Activated CD4-positive, alpha-beta T cell treated with anti-CD3 and anti-CD28 coated beads for 36 hours (primary cell): ENCODE measurements at places on chromosomes 7 and 10. TPM values are rescaled to one million over a fixed set of nuclear protein-coding genes. Genes with fewer than 3 reads are reported as not detected.
A peak's percentile ranks its signal among the peaks of the same experiment; 100 is the strongest.

EFCAB10 gene
- total RNA-seq: not detected

AGAP3 gene
- total RNA-seq: 29.4 TPM

CAV1 gene
- total RNA-seq: 0.25 TPM

SLC16A9 gene
- 1.0 TPM for total RNA-seq

EN2 gene
- total RNA-seq: not detected

THNSL1 gene
- total RNA-seq: 9.5 TPM

SLC18A3 gene
- not detected for total RNA-seq

ZNF33B gene
- 7.4 TPM for total RNA-seq

PROSER2 gene
- 0.78 TPM for total RNA-seq

ITPRID1 gene
- total RNA-seq: not detected

IGFBP3 gene
- total RNA-seq: 0.23 TPM

DNA sequence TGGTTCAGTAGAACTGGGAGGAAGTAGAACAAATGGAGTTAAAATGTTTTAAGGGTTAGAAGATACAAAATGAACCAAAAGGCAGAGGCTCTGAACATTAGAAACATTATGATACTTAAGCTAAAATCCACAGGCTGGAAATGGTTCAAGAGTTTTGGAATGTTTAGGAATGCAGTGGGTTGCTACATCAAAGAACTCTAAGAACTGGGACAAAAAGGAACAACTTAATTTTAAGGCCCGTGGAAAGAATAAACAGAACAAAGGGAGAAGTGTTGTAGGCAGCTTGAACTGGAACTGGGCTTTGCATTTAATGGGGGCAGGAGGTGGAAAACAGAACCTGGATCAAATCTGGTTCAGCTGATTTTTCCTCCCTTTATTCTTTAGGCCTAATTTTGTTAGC is 3.5 kb upstream of the C7orf25 start:
- peaks cover 44% of the 10 kb centered on the region for H3K4me1 ChIP-seq
- H3K27ac ChIP-seq: peak overlapping the region; percentile 58
- no peak for DNase-seq

DNA sequence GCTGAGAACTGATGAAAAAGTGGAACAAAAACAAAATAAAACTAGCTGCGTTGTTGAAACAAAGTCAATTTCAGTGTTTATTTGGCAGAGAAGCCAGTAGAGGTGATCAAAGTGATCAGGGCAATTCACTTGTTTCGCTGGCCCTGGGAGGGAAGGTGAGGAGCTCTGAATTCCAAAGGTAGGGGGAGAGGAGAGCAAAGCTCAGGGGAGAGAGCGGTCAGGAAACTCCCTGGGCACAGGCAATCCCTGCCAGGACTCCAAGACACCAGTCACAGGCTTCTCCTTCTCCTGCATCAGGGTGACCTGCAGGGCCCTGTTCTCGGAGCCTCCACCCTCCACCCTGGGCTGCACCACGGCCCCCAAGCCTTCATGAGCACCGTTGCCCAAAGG is 6.8 kb upstream of the KIAA1217 start:
- peaks cover 21% of the 10 kb centered on the region for H3K27me3 ChIP-seq
- no peak overlapping the region for H3K27ac ChIP-seq
- H3K4me1 ChIP-seq: peaks cover 8% of the 10 kb centered on the region
- DNase-seq: no peak

- no peak for DNase-seq
- no peak overlapping the region for H3K27ac ChIP-seq
- H3K4me3 ChIP-seq: no peak overlapping the region
- H3K36me3 ChIP-seq: no peaks in the 10 kb centered on the region
- no peaks in the 10 kb centered on the region for H3K4me1 ChIP-seq
Observed at GRCh38 chr10:33930079-33930478, 595.6 kb upstream of the NRP1 start.

- peaks cover 5% of the 10 kb centered on the region for H3K4me1 ChIP-seq
- H3K27me3 ChIP-seq: peaks cover 36% of the 10 kb centered on the region
- no peak overlapping the region for H3K27ac ChIP-seq
- no peaks in the 10 kb centered on the region for H3K36me3 ChIP-seq
Observed at GRCh38 chr10:132938472-132939339, 3.7 kb downstream of the CFAP46 start.

DNA sequence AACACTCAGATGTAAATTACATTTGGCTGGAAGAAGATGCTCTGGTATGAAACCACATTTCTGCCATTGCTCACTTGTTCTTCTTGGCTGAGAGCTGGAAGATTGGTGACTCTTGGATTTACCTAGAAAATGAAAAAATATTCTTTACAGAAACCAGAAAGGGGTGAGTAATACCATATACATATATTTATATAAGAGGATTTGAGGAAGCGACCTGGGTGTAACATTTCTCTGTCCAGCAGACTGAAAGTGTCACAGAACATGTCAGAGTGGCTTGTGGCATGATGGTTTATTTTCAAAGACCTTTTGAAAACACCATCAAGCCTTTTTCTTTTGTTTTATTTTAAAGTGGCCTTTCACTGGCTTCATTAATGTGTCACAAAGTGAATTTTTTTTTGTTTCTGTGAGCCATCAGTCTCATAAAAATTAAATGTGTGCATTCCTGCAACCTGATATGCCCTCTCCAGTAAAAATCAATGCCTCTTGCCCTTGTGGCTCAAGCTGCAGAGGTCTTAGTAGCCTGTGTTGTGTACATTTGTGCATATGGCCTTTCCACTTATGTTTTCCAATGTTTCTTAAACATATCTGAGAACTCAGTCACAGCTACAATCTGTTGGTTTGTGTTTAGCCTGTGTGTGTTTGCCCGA is 23.5 kb downstream of the CREB5 start:
- no peak overlapping the region for H3K27ac ChIP-seq
- DNase-seq: no peak
- no peak overlapping the region for H3K4me3 ChIP-seq
- peaks cover 62% of the 10 kb centered on the region for H3K27me3 ChIP-seq

- no peaks in the 10 kb centered on the region for H3K4me1 ChIP-seq
- H3K36me3 ChIP-seq: no peaks in the 10 kb centered on the region
- peaks cover 10% of the 10 kb centered on the region for H3K27me3 ChIP-seq
- no peak overlapping the region for H3K4me3 ChIP-seq
Observed at GRCh38 chr7:117312593-117313580, 10.0 kb downstream of the WNT2 start.

- H3K4me1 ChIP-seq: no peaks in the 10 kb centered on the region
- H3K27me3 ChIP-seq: peaks cover 5% of the 10 kb centered on the region
- no peak overlapping the region for H3K27ac ChIP-seq
- no peaks in the 10 kb centered on the region for H3K36me3 ChIP-seq
Observed at GRCh38 chr7:37775921-37776320, 72.5 kb upstream of the NME8 start.

- DNase-seq: no peak
- no peaks in the 10 kb centered on the region for H3K36me3 ChIP-seq
- H3K27ac ChIP-seq: peak overlapping the region; percentile 17
- H3K4me3 ChIP-seq: no peak overlapping the region
- H3K27me3 ChIP-seq: peaks cover 5% of the 10 kb centered on the region
Observed at GRCh38 chr10:110765513-110766319, 106.0 kb upstream of the PDCD4 start.

DNA sequence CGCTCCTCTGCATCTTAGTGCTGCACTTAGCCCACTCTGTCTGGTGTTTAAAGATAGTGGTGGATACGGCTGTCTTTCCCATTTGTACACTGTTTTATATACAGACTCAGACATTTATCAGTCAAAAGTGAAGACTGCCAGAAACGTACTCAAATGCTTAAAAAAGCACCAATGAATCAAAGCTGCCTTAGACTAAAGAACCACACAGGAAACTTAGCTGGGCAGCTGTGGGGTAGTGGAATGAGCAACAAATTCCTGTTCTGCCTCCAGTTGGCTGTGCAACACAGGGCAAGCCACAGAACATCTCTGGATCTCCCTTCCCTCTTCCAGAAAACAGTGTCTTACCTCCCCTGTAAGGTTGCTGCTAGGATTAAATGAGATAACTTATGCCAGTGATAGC is 76.0 kb downstream of the ATXN7L1 start:
- no peaks in the 10 kb centered on the region for H3K36me3 ChIP-seq
- H3K4me3 ChIP-seq: no peak overlapping the region
- no peak overlapping the region for H3K27ac ChIP-seq
- no peaks in the 10 kb centered on the region for H3K27me3 ChIP-seq

GRCh38 chr7:35721288-35721687 is 26.4 kb upstream of the HERPUD2 start:
- H3K27me3 ChIP-seq: no peaks in the 10 kb centered on the region
- no peak overlapping the region for H3K4me3 ChIP-seq
- H3K4me1 ChIP-seq: peaks cover 44% of the 10 kb centered on the region
- DNase-seq: no peak
- H3K36me3 ChIP-seq: no peaks in the 10 kb centered on the region

- H3K36me3 ChIP-seq: no peaks in the 10 kb centered on the region
- no peak within 1 kb of the TSS for H3K4me3 ChIP-seq
- no peak for DNase-seq
- no peak within 1 kb of the TSS for H3K27ac ChIP-seq
Observed at GRCh38 chr7:23246555-23246954, at the start of gene GPNMB. Gene GPNMB (plus strand): TSS chr7:23246775. CDS start chr7:23246858, 83 bp downstream.

DNA sequence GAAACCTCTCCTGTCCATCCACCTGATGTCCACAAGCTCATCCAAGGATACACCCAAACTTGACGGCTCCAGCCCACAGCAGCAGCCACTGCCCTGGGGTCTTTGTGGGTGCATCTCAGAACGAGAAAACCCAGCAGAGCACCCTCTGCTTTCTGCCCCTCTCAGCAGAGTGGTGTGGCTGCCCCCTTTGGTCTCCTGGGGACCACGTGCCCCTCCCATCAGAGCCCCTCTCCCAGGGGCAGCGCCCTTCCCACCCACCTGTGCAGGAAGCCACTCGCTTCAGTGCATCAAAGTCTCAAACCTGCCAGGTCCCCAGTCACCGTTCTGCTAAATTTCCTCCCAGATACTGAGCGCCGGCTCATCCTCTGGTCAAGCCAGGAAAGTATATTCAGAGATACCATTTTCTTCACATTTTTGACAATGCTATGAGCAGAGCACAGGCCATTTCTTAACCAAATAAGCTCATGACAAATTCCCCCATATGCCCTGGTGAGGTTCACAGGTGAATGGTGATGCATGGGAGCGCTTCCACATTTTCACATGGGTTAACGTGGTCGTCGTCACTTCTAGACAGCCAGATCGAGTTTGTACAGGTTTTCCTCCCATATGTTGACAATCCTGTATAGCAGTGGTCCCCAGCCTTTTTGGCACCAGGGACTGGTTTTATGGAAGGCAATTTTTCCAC is 32.4 kb downstream of the CAMK2B start:
- no peak overlapping the region for H3K4me3 ChIP-seq
- peaks cover 21% of the 10 kb centered on the region for H3K27me3 ChIP-seq
- no peaks in the 10 kb centered on the region for H3K36me3 ChIP-seq
- DNase-seq: peak; percentile 2

GRCh38 chr10:61366365-61366764 is 86.8 kb downstream of the TMEM26 start:
- no peaks in the 10 kb centered on the region for H3K27me3 ChIP-seq
- no peak overlapping the region for H3K27ac ChIP-seq
- no peaks in the 10 kb centered on the region for H3K4me1 ChIP-seq
- no peak overlapping the region for H3K4me3 ChIP-seq
- no peak for DNase-seq

DNA sequence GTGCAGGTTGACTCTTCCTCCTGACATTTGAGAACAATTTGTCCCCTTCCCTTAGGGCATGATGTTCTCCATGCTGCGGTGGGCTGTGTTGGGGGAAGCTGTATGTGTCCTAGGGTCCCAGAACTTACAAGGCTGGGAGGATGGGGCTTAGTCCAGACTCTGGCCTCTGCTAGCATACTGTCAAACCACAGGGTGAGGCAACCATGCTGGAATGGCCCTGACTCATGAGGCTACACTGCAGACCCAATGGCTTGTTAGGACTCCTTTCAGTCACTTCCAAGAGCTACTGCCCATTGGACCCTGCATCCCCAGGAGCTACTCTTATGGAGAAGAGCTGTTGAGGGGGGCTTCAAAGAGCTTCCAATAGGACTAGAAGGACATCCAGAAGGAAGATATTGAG is 20.1 kb upstream of the FAM170B start:
- no peaks in the 10 kb centered on the region for H3K36me3 ChIP-seq
- no peaks in the 10 kb centered on the region for H3K4me1 ChIP-seq
- H3K4me3 ChIP-seq: no peak overlapping the region

- peaks cover 13% of the 10 kb centered on the region for H3K4me1 ChIP-seq
- H3K36me3 ChIP-seq: no peaks in the 10 kb centered on the region
- peaks cover 2% of the 10 kb centered on the region for H3K27me3 ChIP-seq
- H3K27ac ChIP-seq: no peak overlapping the region
Observed at GRCh38 chr10:24519950-24520349, 203.7 kb downstream of the ARHGAP21 start.

DNA sequence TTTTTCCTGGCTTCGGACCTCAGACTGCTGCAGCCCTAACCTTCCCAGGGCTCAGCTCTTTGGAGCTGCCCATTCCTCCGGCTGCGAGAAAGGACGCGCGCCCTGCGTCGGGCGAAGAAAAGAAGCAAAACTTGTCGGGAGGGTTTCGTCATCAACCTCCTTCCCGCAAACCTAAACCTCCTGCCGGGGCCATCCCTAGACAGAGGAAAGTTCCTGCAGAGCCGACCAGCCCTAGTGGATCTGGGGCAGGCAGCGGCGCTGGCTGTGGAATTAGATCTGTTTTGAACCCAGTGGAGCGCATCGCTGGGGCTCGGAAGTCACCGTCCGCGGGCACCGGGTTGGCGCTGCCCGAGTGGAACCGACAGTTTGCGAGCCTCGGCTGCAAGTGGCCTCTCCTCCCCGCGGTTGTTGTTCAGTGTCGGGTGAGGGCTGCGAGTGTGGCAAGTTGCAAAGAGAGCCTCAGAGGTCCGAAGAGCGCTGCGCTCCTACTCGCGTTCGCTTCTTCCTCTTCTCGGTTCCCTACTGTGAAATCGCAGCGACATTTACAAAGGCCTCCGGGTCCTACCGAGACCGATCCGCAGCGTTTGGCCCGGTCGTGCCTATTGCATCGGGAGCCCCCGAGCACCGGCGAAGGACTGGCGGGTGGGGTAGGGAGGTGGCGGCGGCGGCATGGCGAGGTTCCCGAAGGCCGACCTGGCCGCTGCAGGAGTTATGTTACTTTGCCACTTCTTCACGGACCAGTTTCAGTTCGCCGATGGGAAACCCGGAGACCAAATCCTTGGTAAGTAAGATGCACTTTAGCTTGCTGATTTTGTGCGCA is at the start of gene PLXDC2:
PLXDC2 (plus strand) TSS at position 22 of the 820 bp plus-strand sequence.
- no peak within 1 kb of the TSS for H3K27ac ChIP-seq
- DNase-seq: peak; percentile 25
- peaks cover 5% of the 10 kb centered on the region for H3K4me1 ChIP-seq
